ENCODE measurements at places on chromosomes 6 and 20.

- no peak for DNase-seq
Measured at GRCh38 chr6:99993146-99993532, 884 bp downstream of the MCHR2 start.

DNA sequence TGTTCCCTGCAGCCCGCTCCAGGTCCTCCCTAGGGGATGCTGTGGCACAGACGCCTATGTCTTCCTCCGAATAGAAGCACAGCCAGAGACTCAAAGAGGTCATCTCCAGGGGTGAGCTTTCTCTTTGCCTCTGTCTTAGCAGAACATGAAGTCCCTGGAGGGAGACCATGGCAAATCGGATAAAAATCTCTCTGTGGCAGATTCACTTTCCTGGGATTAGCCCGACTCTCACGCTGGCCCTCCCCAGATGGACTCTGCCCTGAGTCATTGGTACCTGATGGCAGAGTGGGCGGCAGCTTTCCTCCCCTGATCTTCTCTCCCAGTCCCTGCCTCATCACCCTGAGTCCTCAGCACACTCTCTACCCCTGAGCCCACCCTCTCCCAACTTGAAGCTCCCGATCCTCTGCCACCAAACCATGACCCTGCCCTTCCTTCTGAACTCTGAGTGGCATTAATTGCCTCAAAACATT, 58.0 kb upstream of the CCDC167 start:
- DNase-seq: no peak

DNA sequence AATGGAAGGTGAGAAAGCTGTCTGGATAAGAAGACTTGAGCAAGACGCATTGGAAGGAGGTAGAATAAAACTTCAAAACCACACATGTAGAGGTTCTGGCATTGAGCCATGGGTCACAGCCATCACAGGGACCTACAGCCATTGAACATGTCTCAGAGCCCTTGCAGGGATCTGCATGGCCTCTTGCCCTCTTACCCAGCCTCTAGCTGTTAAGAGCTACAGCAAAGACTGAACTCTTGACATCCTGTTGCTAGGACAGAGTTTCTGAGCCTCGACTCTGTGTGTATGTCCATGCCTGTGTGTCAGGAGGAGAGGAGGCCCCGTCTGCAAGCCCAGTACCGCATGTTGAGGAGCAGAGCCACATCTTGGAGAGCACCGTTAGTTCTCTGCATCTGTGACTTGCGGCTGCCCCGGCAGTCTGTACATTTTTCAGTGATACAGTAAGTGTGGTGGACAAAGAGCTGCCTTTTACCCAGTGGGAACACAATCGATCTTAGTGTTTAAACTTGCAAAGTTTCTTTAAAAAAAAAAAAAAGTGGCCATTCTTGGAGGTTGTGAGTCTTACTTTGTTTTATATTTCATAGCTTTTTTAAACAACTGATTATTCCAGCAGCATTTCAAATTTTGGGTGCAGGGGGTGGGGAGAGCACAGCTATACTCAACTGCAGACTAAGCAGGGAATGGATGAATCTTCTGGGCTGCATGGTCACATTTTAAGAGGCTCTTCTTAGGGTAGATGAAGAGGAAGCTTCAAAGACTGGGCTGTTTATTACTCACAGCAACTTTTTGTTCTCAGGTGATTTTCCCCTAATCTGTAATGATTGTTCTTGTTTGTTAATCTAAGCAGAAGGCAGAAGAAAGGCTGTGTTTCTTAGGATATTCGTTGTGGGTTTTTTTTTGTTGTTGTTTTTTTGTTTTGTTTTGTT, 88.5 kb downstream of the TBC1D7 start:
- DNase-seq: no peak

DNA sequence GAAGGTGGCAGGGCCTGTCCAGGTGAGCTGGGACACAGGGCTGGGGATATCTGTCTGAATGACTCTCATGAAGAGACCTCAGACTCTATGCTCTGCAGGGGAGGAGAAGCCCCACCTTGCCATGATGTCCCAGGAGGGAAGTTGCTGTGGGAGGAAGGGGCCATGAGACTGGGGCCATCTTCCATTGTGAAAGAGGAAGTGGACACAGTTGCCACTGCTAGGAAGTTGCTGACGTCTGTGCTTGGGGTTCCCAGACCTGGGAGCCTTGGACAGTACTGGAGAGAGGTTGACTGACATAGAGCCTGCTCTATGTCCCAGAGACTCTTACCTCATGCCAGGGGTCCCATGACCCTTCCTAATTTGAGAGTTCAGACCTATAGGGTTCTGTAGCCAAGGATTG, 24.5 kb downstream of the SIRPB1 start:
- no peak for DNase-seq

DNA sequence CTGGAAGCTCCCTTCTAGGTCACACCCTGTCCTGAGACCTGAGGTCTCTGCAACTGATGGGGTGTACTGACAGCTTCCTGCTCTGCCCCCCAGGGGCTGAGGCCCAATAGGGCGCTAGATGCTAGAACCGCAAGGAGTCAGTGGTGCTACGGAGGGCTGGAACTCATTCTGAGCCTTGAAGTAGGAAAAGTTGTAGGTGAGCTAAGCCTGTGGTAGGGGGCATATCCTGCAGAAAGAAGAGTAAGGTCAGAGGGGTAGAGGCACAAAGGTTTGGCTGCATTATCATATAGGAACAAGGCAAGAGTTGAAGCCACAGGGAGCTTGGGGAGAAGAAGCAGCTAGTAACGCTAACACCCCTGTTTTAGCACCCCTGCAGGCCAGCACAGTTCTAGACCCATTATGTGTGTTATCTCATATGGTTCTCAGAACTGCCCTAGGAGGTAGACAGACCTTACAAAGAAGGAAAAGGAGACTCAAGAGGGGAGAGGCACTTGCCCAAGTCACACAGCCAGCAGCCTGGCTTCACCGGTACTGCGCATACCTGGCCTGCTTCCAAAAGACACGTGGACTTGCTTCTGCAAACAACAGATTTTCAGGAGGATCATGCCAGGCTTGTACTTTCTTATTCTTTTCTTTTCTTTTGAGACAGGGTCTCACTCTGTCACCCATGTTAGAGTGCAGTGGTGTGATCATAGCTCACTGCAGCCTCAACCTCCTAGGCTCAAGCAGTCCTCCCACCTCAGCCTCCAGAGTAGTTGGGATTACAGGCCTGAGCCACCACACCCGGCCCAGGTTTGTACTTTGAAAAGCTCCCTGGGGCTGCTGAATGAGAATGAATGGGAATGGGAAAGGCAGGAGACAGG, 156.1 kb downstream of the MRPL14 start:
- no peak for DNase-seq

- peak; percentile 86 for DNase-seq
Measured at GRCh38 chr6:44237813-44238433, 9.0 kb upstream of the HSP90AB1 start.

- no peak for DNase-seq
Measured at GRCh38 chr6:71545905-71546304, 257.3 kb downstream of the OGFRL1 start.

GRCh38 chr6:111555036-111555435, 50.6 kb downstream of the TRAF3IP2 start:
- DNase-seq: no peak

All from trophoblast cell (in vitro differentiated cells and primary cell).